ENCODE measurements at places on chromosomes 7 and 10.

DNA sequence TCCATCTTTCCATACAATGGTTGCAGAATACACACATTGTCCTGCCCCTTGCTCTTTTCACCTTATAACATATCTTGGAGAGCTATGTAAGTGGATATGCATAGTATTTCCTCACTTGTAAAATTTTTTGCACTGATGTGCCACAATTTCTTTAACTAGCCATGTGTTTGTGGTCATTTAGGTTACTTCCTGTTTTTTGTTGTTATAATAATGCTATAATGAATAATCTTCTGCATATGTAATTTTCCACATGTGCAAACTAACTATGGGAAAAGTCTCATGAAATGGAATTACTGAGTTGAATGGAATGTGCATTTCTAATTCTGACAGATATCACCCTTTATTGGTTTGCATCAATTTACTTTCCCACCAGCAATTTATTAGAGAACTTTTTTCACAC, 2.8 kb downstream of the TAS2R41 start:
- no peak for DNase-seq

DNA sequence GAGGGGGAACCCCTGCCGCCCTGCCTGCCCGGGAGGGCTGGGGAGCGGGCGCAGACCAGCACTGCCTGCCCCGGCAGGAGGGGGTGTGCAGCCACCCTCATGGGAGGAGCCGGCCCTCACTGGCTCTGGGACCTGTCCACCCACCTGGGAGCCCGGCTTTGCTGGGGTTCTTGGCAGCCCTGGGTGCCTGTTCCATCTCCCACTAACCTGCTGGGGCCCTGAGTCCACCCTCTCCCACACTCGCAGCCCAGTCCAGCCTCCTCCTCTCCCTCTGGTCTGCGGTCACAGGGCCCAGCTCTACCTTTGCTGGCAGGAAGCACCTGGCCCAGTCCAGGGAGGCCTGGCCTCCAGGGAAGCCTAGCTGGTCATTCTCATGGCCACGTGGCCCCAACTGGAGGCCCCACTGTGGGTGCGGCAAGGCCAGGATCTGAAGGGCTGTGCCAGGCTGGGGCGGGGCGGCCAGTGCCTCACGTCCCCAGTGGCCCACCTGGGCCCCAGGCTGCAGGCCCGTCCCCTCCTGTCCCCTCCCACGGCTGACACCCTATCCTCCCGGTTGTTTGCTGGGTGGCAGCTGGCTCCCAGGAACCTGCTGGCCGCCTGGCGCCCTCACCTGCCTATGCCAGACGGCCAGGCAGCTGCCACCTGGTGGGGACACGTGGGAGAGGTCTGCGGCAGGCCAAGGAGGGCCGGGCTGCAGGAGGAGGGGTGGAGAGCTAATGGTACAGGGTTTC, at the start of gene TMEM184A:
TSS of gene TMEM184A (minus strand) at position 393 of the 731 bp plus-strand sequence. CDS start 721 bp downstream, outside the sequence.
- DNase-seq, result no peak

GRCh38 chr7:85234730-85235129, 47.9 kb upstream of the SEMA3D start:
- no peak for DNase-seq

- DNase-seq, result no peak
Observed at GRCh38 chr7:151518105-151518946, 1.4 kb downstream of the RHEB start.

DNA sequence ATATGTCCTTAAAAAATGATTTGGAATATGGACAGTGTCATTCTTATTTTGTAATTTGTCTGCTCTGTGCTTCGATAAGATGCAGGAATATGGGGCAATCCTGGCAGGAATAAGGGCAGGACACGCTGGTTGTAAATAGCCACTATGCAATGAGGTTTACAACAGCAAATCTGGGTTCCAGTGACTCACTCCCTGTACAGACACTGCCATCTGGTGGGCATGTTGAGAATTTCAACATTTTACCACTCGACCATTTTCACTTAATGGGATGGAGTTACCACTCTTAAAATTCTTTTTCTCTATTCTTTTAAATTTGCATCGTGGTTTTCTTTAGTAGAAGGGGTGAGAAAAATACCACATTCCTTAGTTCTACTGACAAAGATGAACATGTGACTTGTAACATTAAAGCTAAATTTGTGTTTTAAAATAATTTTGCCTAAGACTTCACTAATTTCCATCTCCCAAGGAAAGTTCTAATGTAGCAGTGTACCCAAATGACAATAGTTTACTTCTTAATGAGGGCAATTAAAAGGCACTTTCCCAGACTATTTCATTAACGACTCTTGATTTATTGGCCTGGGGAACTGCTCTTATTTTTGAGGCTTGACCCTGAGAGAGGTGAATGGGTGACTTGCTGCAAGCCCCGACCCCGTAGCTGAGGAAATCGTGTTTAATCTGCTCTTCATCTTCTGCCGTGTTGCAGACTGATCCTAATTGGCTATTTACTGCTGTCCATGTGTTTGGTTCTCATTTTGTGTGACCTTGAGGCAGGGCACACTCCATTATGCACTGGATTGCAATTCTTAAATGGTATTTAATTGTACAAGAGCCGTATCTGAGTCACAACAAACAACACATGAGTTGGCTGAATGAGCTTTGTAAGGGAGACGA, 173.6 kb upstream of the IMMP2L start:
- peak; percentile 25 for DNase-seq

- no peak for DNase-seq
Observed at GRCh38 chr10:1762076-1762475, 24.8 kb upstream of the ADARB2 start.

DNA sequence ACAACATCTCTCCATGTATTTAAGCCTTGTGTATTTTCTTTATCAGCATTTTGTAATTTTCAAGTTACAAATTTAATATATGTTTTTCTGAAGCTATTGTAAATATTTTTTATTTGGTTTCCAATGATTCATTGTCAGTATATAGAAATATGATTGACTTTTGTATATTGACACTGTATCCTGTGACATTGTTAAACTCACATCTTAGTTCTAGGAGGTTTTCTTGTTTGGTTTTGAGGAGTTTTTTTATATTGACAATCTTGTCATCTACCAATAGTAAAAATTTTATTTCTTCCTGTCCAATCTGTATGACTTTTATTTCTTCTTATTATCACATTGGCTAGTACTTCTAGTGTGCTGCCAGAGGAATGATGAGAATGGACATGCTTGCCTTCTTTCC, 393.7 kb downstream of the GPAM start:
- no peak for DNase-seq

- no peak for DNase-seq
Observed at GRCh38 chr10:76921383-76922010, 716.1 kb downstream of the KCNMA1 start.

- DNase-seq, result no peak
Observed at GRCh38 chr10:105758209-105758998, 1117.3 kb downstream of the SORCS3 start.

- DNase-seq, result no peak
Observed at GRCh38 chr10:99658622-99659030, 683 bp upstream of the ENTPD7 start.

GRCh38 chr7:104328970-104329825, 795 bp downstream of the LHFPL3 start:
- DNase-seq, result no peak

- DNase-seq, result no peak
Observed at GRCh38 chr7:156842740-156843140, 50.2 kb downstream of the LMBR1 start.

- DNase-seq, result no peak
Observed at GRCh38 chr7:102890971-102891692, 21.7 kb upstream of the LRRC17 start.

DNA sequence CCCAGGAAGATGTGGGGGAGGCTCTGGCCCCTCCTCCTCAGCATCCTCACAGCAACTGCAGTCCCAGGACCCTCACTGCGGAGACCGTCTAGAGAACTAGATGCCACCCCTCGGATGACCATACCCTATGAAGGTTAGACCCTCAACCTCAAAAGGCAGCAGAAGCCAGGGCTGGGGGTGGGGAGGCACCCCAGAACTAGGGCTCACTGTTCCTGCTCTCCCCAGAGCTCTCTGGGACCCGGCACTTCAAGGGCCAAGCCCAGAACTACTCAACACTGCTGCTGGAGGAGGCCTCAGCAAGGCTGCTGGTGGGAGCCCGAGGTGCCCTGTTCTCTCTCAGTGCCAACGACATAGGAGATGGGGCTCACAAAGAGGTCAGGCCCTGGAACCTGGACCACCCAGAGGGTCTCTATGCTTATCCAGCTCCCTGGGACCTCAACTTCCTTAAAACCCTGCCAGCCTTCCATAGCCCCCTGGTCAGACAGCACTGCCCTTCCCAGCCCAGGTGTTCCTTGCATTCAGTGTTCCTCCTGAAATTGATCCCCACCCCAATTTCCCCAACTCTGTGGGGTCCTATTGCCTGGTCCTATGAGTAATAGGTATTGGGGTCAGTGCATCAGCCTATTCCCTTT, 3.7 kb downstream of the SEMA4G start:
- DNase-seq, result no peak

DNA sequence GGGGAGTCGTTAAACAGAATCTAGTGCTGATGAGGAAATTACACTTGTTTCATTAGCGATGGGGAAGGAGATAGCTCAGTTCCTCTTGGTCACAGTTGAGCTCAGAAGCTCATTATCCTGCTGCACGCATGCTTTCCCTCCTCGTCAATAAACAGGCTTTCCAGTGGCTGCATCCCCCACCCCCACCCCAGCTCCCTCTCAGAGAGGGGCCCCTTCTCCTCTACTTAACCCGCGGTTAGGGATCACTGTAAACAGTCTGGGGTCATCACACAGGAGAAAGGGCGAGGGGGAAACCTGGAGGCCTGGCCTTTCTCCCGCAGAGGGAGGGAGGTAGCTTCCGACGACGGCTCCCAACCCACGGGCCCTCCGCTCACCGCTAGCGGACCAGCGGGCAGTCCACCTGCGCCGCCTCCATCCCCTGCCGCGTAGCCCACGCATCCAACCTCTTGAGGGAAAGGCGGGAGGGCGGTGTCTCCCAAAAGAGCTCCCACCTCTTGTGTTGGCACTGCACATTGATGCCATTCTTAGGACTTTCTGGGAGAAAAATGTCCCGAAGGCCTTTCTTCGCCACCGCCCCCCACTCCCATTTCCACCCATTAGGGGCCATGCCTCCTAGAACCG, 80.8 kb downstream of the PAX2 start:
- DNase-seq, result no peak

DNA sequence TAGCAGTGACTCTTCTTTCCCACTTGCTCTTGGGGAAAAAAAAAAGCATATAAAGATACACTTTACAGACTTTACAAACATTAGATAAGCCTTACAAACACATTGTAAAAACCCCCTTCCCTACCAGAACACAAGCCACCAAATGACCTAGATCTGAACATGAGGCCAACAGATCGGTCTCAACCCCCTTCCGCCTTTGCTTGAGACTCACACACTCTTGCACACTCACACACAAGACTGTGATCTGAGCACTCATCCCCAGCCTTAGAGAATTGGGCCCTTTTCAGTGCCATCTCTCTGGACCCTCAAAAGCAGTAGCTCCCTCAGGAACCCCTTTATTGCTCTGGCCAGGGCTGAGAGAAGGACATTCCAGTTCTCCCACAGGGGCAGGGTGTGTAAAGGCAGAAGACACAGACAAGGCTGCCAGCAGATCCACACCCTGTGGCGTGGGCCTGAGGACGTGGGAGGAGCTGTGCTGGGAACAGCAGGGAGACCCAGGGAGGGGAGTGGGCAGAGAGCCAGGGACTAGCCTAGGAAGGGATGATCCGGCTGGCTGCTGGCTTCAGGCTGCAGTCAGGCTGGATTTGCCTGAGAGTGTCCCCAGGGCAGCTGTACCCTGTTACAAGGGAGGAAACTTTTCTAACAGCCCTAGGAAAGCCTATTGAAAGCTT, 206.7 kb downstream of the KIAA1217 start:
- DNase-seq, result no peak

- DNase-seq, result no peak
Observed at GRCh38 chr7:23895666-23896096, 185.7 kb downstream of the STK31 start.

GRCh38 chr7:100893910-100894721, 1.6 kb downstream of the ACHE start:
- no peak for DNase-seq

DNA sequence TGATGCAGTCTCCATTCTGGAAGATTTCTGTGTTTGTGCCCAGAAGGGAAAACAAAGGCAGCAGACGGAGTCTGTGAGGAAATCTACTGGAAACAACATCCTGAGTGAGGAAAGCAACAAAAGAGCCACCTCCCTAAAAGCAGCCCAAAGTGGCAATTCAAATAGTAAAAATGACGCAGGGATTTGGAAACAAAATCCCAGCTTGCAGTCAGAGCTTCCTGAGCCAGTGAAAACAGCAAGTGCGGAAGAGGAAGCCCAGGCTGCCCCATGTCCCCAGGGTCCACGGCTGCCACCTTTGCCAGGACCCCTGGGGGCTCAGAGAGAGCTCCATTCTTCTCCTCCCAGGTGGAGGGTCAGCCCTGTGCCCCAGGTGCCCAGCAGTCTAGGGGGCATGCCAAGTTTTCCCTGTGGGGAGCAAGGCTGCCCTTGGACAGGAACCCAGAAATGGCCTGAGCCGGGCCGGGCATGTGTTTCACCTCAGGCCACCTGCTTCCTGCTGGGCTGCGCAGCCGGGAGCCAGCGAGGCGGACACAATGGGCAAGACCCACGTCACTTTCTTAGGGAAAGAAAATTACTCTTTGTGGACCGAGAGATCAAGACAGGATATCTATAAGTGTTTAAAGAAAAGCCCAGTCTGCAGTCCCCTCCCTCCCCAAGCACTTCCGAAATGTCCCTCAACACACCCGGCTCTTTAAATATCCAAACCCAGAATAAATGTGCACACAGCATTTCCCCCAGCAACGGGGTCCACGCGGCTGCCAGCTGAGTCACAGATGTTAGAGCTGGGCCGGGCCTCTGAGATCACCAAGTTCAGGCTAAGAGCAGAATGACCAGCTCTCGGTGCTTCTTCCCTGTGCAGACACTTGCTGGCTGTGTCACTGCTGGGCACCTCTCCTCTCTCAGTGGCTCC, 231.1 kb downstream of the ARHGAP12 start:
- DNase-seq, result no peak

DNA sequence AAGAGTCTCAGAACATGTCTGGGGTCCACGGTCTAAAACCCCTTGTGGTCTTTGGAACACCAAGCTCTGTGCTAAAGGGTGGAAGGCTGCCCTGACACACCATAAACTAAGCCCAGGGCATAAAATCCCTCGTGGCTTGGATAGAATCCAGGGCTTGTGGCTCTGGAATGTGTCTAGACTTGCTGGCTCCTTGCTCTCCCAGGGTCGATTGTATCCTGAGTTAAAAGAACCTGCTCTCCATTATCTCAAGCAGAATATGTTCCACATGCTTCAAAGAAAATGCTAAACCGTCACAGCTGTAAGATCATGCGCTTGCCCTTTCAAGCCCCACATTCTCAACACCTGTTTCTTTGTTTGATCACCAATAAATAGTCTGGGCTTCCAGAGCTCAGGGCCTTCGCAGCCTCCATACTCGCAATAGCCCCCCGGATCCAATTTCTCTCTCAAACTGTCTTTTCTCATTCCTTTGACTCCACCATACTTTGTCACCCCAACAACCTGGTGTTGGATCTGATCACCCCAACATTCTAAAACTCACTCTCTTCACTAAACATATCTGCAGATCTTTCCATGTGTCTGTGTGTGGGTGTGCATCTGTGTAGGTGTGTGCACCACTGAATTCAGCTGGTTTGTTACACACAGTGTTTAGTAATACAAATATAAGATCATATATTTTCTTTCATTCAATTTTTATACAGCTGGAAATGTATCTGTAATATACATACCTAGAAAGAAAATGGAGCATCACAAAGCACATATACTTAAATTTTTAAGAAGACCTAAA, 238.5 kb downstream of the ZMYND11 start:
- no peak for DNase-seq

- no peak for DNase-seq
Observed at GRCh38 chr10:86716466-86716865, 40.0 kb upstream of the BMPR1A start.

- no peak for DNase-seq
Observed at GRCh38 chr7:35015346-35015859, 21.9 kb downstream of the DPY19L1 start.

- no peak for DNase-seq
Observed at GRCh38 chr7:35802102-35802466, 1.2 kb downstream of the SEPTIN7 start.

Data from HS-5 (cell line).